Stimulated activated CD8-positive, alpha-beta memory T cell treated with anti-CD3 and anti-CD28 coated beads, Interleukin-2, amount 100 ng/mL, for 1 hour (primary cell): ENCODE measurements at places on chromosomes 2 and 18.

- no peak for DNase-seq
These were observed 1919.8 kb downstream of the SUCLG1 start for GRCh38 chr2:82539280-82539621.

- no peak for DNase-seq
These were observed 50.0 kb upstream of the STON1 start for GRCh38 chr2:48479915-48480314.

- DNase-seq = no peak
These were observed 83.4 kb upstream of the SNTG2 start for GRCh38 chr2:867296-867695.

- no peak for DNase-seq
These were observed 364.8 kb upstream of the MEIS1 start for GRCh38 chr2:66069937-66070720.

GRCh38 chr2:43020990-43021669 lies 205.3 kb downstream of the ZFP36L2 start:
- no peak for DNase-seq

- DNase-seq = no peak
These were observed 164.3 kb downstream of the NEDD4L start for GRCh38 chr18:58208207-58208932.

DNA sequence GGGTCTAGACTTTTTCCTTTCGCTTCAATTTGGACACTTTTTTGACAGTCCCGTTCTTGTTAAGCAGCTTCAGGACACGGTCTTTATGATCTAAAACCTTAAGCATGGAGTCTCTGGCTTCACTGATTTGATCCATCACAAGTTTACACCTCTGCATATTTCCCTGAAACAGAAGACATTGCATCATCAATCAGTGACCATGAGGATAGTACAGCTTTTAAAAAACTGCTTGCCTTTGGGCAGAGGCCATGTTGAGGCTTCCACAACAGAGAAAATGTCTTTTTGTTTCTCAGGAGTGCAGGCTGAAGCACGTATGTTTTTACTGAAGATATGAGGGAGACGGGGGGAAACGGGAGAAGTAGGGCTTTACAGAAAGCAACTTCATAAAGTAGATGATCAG lies 56.2 kb upstream of the AMMECR1L start:
- DNase-seq = no peak

DNA sequence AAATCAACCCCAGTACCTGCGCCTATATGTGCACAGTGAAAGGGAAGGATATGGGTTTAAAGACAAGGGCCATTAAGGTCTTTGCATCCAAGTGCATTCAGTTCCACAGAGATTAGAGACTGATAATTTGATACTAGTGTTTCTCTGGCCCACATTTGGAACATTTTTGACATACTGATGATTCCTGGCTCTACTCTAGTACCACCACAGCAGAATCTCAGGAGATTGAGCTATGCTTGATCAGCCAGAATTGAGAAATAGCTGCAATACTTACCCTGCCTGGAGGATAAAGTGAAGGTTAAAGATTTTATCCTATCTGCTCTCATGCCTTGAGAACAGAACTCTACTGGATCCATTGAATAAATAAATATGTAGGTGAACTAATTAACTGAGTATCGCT lies 1267.8 kb downstream of the SUCLG1 start:
- DNase-seq = no peak
